ENCODE measurements at places on chromosomes 12 and 14.

GRCh38 chr12:11663130-11663529, 13.7 kb downstream of the ETV6 start:
- no peak for DNase-seq

DNA sequence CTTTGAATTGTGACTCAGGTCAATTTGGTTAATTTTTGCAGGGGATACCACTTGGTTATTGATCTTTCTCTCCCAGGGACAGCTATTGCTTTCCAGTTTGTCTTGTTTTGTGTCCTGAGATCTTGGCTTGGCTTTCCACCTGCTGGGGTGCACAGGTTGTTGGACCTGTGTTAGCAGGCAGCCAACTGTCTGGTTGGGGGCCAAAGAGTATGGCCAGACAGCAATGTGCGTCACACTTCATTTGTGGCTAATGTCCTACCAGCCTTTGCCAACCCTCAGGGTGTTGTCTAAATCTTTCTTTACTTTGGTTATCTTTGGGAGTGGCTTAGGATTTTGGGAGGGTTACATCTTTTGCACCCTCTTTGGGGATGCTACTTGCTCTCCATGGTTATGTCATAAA, 494.9 kb upstream of the ATP2B1 start:
- DNase-seq, result no peak

DNA sequence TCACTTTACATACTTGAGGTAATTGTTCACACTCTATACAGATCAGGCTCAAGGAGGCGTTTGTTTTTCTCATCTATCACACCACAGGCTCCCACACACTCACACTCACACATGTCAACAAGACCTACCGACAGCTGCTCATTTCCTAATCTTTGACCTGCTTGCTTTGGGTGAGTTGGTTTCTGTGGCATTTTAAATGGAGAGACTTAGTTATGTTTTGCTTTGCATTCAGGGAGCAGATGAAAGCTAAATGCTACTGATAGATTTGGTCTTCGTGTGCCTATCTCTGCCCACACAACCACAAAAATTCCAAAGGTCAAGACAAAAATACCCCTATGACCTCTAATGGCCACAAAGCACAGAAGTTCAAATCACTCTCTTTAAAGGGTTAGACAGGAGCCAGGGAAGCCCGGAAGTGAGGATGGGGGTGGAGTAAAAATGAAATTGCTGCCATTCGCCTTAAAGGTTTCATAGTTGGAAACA, 203.5 kb upstream of the G2E3 start:
- no peak for DNase-seq

DNA sequence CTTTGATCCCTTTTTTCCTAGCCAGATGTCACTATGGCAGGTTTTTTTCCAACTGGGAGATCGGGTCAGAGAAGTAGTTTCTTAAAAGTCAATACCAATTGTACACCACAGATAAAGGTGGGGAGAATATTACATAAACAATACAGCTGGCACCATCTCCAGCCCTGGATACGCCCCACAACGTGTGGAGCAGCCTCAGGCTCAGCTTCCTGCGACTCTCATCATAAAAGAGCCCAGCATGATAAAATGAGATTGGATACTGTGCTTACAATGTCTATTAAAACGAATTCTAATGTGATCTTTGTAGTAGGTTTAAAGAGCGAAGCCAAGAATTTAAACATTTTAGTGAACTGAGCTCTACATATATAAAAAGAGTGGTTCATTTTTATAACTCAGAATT, 21.5 kb downstream of the EFCAB11 start:
- DNase-seq, result no peak

DNA sequence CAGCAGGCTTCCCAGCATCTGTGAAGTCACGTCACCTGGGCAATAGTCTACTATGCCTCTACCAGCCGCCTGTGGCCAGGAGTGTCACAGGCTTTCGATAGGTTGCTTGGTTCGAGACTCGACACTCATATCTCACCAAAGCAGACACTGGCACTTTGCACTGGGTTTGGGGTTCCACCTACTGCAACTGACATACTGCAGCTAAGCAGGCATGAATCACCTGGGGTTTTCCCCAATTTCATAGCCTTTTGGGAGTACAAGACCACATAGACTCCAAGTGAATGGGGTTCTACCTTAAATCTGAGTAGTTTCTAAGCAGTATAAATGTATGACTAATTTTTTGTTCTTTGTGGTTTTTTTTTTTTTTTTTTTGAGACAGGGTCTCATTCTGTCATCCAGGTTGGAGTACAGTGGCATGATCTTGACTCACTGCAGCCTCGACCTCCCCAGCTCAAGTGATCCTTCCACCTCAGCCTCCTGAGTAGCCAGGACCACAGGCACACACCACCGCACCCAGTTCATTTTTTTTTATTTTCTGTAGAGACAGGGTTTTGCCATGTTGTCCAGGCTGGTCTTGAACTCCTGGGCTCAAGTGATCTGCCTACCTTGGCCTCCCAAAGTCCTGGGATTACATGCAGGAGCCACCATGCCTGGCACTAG, 32.1 kb downstream of the DMAC2L start:
- no peak for DNase-seq

Measured in NCI-H1417 treated with DMSO at 0.1 percent for 48 hours (cell line).